ENCODE measurements at places on chromosomes 6 and 20.

- no peak for DNase-seq
These were observed 236.4 kb upstream of the PRDM1 start for GRCh38 chr6:105849746-105850145.

DNA sequence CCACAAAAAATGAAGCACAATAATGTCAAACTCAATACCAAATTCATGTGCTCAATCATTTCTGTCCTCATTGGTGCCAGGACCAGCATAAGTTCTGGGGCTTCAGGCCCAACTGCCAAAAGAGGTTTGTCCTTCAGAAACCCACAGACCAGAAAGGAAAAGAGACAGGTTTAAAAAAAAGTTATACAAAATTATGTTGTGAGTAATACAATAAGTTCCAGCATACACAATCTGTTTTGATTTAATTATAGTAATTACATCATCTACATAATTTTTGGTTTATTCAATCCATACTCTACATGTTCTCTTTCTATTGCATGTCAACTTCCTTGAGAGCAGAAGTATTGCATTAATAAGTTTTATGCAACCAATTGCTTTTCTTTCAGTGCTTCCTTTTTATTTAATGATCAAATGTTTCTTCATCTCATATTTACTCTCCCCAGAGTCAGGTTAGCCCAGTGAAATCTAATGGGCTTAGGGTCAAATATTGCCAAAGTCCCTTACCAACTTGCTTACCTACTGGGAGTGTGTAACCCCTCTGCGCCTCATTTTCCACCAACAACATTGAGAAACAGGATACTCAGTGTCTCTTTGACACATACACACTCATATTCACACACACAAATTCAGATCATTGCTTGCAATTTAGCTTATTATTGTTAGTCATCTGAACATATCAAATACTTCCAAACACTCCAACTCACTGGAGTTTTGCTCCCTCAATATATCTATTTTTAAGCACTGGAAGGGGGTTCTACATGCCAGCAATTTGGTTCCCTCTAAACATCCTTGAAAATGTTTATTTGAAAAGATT is 424.4 kb upstream of the MARCKS start:
- no peak for DNase-seq

DNA sequence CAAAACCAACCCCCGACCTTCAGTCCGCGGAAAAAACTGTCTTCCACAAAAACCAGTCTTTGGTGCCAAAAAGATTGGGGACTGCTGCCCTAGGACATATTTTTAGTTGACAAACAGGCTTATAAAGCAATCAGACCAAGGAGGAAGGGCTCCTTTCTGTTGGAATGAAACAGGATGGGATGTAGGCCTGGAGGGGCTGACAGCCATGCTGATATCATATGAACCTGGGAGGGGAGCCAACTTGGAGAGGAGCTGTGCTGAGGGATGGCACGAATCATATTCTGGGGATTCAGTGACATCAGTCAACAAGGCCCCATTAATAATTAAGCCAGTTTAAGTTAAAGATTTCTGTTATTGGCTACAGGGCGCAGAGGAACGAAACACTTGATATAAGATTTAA is 225.4 kb upstream of the TSHZ2 start:
- no peak for DNase-seq

GRCh38 chr6:41040940-41041536 is 1.2 kb upstream of the TSPO2 start:
- no peak for DNase-seq

GRCh38 chr6:1615853-1616420 is 6.2 kb downstream of the FOXC1 start:
- DNase-seq, result no peak

DNA sequence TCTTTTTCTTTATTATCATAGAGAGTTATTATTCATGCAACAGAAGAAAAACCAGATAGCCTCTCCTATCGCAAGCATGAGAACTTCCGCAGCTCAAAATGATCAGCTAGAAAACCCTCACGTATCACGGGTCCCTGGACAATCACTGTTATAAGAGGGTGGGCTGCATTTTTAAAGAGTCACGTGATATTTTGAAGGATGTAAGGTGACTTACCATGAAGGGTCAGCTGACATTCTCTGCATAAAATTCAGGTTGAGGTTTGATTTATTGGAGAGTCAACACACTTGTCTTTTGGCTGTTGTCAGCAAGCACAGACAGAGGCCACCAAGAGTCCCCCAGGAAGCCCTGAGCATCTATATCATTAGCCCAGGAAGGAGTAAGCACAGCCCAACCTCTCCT is 39.5 kb downstream of the ID4 start:
- no peak for DNase-seq

- no peak for DNase-seq
These were observed 414.1 kb downstream of the PHF3 start for GRCh38 chr6:64049736-64050135.

- peak; percentile 67 for DNase-seq
These were observed 53.7 kb downstream of the JARID2 start for GRCh38 chr6:15299430-15300131.

GRCh38 chr6:148272597-148272996 is 70.0 kb upstream of the SASH1 start:
- DNase-seq, result no peak

DNA sequence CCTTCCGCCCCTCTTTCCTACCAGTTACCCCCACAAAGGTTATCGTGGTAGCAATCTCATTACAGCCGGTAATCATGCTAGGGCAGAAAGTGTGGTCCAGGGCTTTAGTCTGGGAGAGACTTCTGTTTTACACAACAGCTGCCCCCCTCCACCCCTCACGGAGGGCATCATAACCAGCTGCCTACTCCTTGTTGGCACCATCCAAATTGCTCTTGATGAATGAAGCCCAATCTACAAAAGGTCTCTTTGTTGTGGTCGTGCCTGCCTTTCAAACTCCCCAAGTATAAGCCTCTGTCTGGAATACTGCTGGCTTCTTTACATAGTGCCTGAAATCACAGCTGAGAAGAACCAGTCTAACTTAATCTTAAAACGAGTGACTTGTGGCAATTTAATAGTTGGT is 157.9 kb downstream of the INSM1 start:
- no peak for DNase-seq

GRCh38 chr20:14360416-14360815 is 23.0 kb upstream of the FLRT3 start:
- no peak for DNase-seq

DNA sequence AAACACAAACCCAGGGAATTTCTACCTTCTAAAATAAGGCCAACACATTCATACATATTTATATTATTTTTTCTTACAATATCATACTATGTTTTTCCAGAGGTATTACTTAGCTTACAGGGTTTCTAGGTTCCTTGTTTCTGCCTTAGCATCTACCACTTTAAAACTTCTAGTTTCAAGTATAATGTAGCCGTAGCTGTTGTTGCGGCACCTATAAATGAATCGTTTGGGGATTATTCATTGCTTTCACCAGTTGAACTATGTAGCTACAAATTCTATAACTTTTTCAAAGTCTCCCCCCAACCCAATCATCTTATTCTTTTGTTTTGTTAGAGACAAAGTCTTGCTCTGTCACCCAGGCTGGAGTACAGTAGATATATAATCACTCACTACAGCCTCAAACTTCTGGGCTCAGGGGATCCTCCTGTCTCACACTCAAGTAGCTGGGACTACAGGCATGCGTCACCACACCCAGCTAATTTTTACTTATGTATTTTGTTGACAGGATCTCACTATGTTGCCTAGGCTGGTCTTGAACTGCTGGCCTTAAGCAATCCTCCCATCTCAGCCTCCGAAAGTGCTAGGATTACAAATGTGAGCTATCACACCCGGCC is 43.9 kb downstream of the TNFAIP3 start:
- no peak for DNase-seq

GRCh38 chr6:89302936-89303335 is 12.2 kb downstream of the GABRR2 start:
- no peak for DNase-seq

GRCh38 chr6:148364056-148364824 is 21.6 kb downstream of the SASH1 start:
- DNase-seq, result no peak

DNA sequence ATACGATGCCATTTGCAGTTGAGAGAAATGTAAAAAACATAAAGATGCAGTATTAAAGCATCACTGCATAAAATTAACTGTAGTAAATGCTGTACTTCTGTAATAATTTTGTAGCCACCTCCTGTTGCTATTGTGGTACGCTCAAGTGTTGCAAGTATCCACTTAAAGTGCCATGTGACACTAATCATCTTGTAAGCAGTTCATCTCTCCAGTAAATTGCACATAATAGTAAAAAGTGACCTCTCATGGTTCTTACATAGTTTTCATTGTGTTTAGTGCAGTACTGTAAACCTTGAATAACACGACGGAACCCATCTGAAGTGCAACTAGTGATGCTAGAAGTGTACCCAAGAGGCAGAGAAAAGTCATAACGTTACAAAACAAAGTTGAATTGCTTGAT is 190.1 kb upstream of the VGLL2 start:
- DNase-seq, result no peak
